ENCODE measurements at places on chromosomes 2 and 18. TPM values are rescaled to one million over a fixed set of nuclear protein-coding genes. Genes with fewer than 3 reads are reported as not detected.
A peak's percentile ranks its signal among the peaks of the same experiment; 100 is the strongest.

The DOCK10 gene
- 28.9 TPM for total RNA-seq

The RAPH1 gene
- total RNA-seq = 11.1 TPM

DNA sequence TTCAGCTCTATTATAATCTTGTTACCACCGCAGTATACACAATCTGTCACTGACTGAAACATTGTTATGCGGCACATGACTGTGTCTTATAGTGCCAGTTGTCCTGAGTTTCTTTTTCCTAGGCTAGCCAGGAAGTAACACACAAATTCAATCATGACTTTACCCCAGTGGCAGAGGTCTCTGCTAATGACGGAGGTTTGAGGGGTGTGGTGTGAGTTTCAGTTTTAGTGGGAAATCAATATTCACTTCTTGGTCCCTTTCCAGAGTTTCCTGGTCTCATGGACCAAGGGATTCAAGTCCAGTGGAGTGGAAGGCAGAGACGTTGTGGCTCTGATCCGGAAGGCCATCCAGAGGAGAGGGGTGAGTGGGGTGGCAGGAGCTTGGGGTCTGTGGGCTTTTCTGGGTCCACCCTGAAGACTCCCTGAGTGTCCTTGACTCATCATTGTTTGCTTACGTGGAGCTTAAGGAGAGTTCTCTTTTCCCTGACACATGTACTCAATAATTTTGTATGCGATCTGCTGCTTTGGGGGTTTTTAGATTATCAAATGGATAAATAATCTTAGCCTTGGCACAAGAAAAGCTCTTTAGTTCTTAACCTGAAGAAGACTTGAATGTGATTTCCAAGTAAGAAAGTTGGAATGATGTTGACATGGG lies 39.2 kb downstream of the HK2 start:
- peak overlapping the region; percentile 8 for H3K27ac ChIP-seq
- H3K36me3 ChIP-seq = no peaks in the 10 kb centered on the region
- H3K4me1 ChIP-seq = peaks cover 43% of the 10 kb centered on the region
- no peak for DNase-seq
- H3K4me3 ChIP-seq = no peak overlapping the region

- no peaks in the 10 kb centered on the region for H3K36me3 ChIP-seq
- no peak overlapping the region for H3K4me3 ChIP-seq
- H3K27me3 ChIP-seq = no peaks in the 10 kb centered on the region
These were observed 243.1 kb upstream of the SETBP1 start for GRCh38 chr18:44437603-44438002.

DNA sequence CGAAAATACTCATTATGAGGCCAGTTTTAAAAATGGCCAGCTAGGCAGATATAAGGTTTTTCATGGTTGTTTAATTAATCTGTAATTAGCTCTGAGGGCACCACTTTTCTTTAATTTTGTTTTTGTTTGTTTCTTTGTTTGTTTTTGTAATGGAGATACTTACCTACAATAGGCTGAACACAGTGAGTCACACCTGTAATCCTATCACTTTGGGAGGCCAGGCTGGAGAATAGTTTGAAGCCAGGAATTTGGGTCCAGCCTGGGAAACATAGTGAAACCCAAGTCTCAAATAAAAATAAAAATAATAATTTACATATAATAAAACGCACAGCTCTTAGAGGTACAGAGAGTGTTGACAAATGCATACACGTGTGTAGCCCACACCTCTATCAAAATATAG lies 56.8 kb upstream of the MSH2 start:
- H3K4me1 ChIP-seq = no peaks in the 10 kb centered on the region
- no peak overlapping the region for H3K4me3 ChIP-seq
- H3K27ac ChIP-seq = no peak overlapping the region
- no peaks in the 10 kb centered on the region for H3K36me3 ChIP-seq
- no peak for DNase-seq

DNA sequence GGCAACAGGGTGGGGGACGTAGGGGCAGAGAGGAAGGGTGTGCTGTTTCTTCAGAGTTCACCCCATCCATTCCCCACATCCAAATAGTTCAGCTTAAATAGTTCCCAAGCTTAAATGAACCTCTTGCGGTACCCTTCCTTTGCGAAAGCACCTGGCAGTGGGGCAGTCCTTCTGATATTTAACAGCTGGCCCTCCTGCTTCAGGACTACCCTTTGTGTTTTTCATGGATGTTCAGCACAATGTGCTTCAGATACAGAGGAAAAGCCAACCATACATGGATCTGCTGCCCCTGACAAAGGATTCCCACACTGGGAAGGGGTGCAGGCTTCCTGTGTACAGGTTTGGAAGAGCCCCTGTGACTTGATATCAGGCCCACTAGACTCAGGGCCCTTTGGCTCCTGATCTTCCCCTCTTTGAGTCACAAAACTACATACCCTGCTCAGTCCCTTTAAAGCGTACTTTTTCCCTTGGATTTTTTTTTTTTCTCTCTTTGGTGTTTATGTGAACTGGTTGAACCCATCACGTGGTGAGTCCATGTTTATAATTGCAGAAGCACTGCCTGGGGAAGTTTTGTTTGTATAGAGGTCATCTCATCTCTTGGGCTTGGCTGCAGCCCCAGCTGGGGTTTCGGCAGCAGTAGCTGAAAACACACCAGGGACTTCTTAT lies 45.3 kb upstream of the IGFBP5 start:
- H3K4me3 ChIP-seq = no peak overlapping the region
- H3K27ac ChIP-seq = peak overlapping the region; percentile 82
- H3K36me3 ChIP-seq = no peaks in the 10 kb centered on the region
- peaks cover 31% of the 10 kb centered on the region for H3K4me1 ChIP-seq
- peak; percentile 76 for DNase-seq

DNA sequence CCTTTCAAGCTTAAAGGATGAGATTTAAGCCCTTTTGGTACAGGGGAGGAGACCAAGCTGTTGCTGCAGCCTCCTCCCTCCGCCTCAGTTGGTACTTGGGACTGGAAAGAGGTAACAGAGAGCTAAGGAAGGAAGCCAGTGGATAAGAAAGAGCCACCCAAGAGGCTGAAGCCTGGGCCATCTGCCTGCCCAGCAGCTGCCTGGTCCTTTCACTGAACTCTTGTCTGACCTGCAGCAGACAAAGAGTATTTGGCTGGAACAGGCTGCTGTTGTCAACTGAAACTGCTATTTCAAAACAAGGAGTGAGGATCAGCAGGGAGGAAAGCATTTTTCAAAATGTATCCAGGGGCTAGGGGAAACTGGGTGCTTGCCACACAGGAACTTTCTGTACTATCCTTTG lies 30.3 kb downstream of the TNS1 start:
- no peak for DNase-seq
- peaks cover 29% of the 10 kb centered on the region for H3K4me1 ChIP-seq
- H3K27ac ChIP-seq = peak overlapping the region; percentile 58
- no peaks in the 10 kb centered on the region for H3K27me3 ChIP-seq
- H3K36me3 ChIP-seq = no peaks in the 10 kb centered on the region

DNA sequence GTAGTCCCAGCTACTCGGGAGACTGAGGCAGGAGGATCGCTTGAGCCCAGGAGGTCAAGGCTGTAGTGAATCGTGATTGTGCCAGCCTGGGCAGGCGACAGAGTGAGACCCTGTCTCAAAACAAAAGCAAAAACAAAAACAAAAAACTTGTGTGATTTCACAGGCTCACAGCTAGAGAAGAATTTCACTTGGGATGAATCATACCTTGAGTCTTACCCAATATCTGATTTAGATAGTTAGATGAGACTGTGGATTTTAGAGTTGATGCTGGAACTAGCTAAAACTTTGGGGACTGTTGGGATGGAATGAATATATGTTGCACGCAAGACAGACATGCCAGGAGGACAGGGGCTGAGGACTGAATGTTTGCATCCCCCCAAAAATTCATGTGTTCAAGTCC lies 4.4 kb downstream of the ANKRD29 start:
- no peaks in the 10 kb centered on the region for H3K27me3 ChIP-seq
- DNase-seq = no peak
- no peak overlapping the region for H3K27ac ChIP-seq
- peaks cover 2% of the 10 kb centered on the region for H3K4me1 ChIP-seq
- no peaks in the 10 kb centered on the region for H3K36me3 ChIP-seq

DNA sequence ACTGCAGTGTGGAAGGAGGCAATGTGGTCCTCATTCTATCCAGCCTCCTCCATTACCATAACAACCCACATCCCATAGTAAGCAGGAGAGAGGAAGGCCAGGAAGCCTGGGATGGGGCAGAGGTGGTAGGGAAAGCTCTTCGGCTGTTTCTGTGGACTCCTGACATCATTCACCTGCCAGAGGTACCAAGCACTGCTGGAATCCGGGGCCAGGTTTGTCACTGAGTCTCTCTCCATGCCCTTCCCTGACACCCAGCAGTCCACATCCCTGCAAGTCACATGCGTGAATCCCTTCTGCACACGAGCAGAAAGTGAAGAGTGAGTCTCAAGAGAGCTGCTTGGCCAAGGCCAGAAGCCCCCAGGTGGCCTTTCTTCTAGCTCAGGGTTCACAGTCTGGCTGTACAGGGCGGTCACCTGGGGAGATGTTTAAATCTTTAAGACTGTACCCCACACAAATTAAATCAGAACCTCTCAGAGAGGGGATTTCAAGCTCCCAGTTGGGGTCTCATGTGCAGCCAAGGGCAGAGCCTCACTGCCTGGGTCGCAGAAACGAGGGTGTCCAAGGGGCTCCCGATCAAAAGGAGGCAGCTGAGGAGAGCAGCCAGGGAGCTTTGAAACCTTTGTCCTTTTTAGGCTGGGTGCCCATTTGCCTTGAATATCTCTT lies 94.2 kb downstream of the ARMC9 start:
- no peaks in the 10 kb centered on the region for H3K4me1 ChIP-seq
- no peak overlapping the region for H3K27ac ChIP-seq
- H3K27me3 ChIP-seq = no peaks in the 10 kb centered on the region
- no peaks in the 10 kb centered on the region for H3K36me3 ChIP-seq
- H3K4me3 ChIP-seq = no peak overlapping the region

DNA sequence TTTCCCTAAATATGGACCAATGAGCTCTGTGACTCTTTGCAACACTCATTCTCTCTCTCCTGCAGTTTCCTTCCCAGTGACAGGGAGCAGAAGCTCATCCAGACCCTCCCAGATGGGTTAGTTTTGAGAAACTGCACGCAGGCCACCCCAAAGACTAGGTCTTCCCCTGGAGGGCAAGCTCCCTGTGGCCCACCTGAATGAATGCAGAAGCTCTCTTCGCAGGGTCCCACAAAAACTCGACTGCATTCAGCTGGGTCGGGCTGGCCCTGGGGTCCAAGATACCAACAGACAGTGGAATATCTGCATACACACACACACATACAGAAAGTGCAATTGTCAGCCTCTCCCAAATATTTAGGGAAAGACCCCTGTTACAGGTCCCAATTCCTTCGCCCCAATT lies 37.0 kb downstream of the TFCP2L1 start:
- DNase-seq = no peak
- no peak overlapping the region for H3K27ac ChIP-seq
- H3K36me3 ChIP-seq = no peaks in the 10 kb centered on the region
- no peak overlapping the region for H3K4me3 ChIP-seq
- no peaks in the 10 kb centered on the region for H3K27me3 ChIP-seq

GRCh38 chr2:18209934-18210639 lies 331.6 kb downstream of the KCNS3 start:
- H3K36me3 ChIP-seq = no peaks in the 10 kb centered on the region
- no peak for DNase-seq
- H3K27ac ChIP-seq = no peak overlapping the region
- no peak overlapping the region for H3K4me3 ChIP-seq
- H3K4me1 ChIP-seq = no peaks in the 10 kb centered on the region
- no peaks in the 10 kb centered on the region for H3K27me3 ChIP-seq

- no peak for DNase-seq
- no peaks in the 10 kb centered on the region for H3K36me3 ChIP-seq
- H3K4me1 ChIP-seq = no peaks in the 10 kb centered on the region
- H3K27ac ChIP-seq = no peak overlapping the region
These were observed 266.3 kb upstream of the LYPD1 start for GRCh38 chr2:132936261-132936660.

DNA sequence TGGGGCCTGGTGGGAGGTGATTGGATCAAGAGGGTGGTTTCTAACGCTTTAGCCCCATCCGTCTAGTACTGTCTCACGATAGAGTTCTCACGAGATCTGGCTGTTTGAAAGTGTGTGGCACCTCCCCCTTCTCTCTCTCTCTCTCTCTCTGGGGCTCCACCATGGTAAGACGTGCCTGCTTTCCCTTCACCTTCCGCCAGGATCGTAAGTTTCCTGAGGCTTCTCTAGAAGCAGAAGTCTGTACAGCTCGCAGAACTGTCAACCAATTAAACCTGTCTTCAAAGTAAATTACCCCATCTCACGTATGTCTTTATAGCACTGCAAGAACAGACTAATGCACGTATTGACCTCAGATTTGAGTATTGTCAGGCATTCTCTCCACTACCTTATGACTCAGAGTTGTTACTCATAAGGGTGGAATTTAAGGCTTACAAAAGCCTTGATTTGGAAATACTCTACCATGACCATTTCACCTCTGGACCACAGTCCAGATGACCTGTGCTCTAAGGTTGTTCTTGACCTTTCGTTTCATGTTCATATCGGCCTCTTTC lies 99.5 kb upstream of the AGAP1 start:
- H3K36me3 ChIP-seq = no peaks in the 10 kb centered on the region
- no peaks in the 10 kb centered on the region for H3K27me3 ChIP-seq
- no peak overlapping the region for H3K27ac ChIP-seq
- H3K4me3 ChIP-seq = no peak overlapping the region

The SPDYA gene
- total RNA-seq = 3.5 TPM

GRCh38 chr2:39068299-39069135 lies 52.3 kb downstream of the SOS1 start:
- H3K27ac ChIP-seq = no peak overlapping the region
- no peak overlapping the region for H3K4me3 ChIP-seq
- H3K4me1 ChIP-seq = no peaks in the 10 kb centered on the region
- no peaks in the 10 kb centered on the region for H3K36me3 ChIP-seq
- H3K27me3 ChIP-seq = no peaks in the 10 kb centered on the region
- no peak for DNase-seq

- no peak overlapping the region for H3K27ac ChIP-seq
- no peaks in the 10 kb centered on the region for H3K4me1 ChIP-seq
- no peak for DNase-seq
- H3K4me3 ChIP-seq = no peak overlapping the region
- H3K36me3 ChIP-seq = no peaks in the 10 kb centered on the region
These were observed 7.4 kb downstream of the HTRA2 start for GRCh38 chr2:74537140-74537539.

The MC2R gene
- not detected for total RNA-seq

The TBR1 gene
- total RNA-seq = not detected

The CDH2 gene
- 14.1 TPM for total RNA-seq

DNA sequence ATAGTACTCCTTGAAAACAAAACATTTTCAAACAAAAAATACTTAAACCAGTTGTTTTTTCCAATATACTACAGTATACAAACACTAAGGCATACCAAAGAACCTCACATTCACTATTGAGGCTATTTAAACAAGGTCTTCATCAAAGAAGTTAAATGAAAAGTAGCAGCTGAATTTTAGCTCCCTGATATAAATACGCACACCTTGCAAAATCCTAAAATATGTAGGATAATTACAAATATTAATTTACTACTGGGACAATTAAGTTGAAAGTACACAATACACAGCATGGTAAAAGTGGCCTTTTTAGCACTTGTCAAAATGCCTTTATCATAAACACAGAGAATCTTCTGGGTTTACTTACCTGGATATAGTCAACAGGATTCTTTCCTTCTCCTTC lies 78.7 kb downstream of the CUL3 start:
- H3K27me3 ChIP-seq = no peaks in the 10 kb centered on the region
- no peak overlapping the region for H3K27ac ChIP-seq
- H3K4me3 ChIP-seq = no peak overlapping the region
- H3K36me3 ChIP-seq = no peaks in the 10 kb centered on the region
- H3K4me1 ChIP-seq = no peaks in the 10 kb centered on the region

Measured in ovary (tissue), 10 donors.